H9 (cell line): ENCODE measurements at places on chromosomes 7 and 10.

DNA sequence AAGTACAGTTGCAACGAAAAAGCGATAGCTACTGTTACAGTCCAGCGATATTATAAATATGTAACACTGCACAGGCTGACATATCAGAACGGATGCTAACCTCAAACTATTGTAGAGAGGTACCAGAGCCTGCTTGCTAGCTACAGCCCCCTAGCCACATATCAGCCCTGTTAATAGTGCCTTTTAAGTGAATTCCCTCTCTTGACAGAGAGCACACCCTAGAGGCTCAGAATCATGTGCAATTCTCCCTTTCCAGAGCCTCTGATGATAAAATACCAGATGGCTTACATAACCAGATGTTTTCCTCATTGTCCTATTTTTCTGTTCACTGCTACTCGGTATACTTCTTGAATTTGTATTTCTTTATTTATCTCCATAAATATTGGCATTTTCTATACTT lies 960.7 kb upstream of the CELF2 start:
- H3K27me3 ChIP-seq: no peaks in the 10 kb centered on the region
- no peaks in the 10 kb centered on the region for H3K4me1 ChIP-seq
- no peaks in the 10 kb centered on the region for H3K36me3 ChIP-seq
- no peak overlapping the region for H3K27ac ChIP-seq

DNA sequence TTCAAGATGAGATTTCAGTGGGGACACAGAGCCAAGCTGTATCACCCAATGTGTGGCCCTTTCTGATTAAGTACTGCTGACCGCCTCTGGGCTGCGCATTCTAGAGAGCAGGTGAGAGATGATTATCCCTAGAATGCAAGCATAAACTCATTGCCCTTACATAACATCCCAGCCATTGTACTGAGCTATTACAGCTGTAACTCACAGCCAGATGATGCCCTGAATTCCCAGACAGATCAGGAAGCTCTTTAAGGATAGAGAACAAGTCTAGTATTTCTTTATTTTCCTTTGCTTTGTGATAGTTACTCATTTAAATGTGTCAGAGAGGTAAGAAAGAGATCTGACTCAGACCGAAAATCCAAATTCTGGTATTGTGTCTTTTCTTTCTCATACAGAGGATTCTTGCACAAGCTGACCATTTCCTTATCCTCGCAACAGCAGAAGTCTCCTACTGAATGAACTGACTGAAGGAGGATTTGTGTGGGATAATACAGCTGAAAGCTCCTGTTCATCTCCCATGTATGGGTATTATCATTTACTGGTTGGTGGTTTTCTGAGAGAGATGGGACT lies 58.4 kb downstream of the ZNF22 start:
- no peak overlapping the region for H3K27ac ChIP-seq
- H3K4me3 ChIP-seq: no peak overlapping the region
- no peaks in the 10 kb centered on the region for H3K4me1 ChIP-seq
- H3K27me3 ChIP-seq: no peaks in the 10 kb centered on the region

DNA sequence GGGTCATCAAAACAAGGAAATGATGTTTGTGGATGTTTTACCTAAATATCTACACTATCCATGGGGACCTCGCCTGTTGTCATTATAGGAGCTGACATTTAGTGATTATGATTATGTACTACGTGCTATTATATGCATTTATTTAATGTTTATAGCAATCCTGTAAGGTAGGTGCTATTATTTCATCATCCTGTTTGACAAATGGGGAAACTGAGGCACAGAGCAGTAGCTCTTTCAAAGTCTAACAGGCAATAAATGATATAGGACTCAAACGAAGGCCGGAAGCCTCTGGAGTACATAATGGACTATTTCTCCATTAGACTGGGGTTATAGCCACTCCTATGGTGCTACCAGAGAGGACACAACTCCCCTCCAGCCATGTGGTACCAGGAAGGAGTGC lies 60.6 kb upstream of the KDM7A start:
- no peak for DNase-seq
- H3K4me1 ChIP-seq: no peaks in the 10 kb centered on the region
- no peak overlapping the region for H3K4me3 ChIP-seq

GRCh38 chr7:2099048-2099957 lies 133.4 kb downstream of the MAD1L1 start:
- H3K4me3 ChIP-seq: no peak overlapping the region
- no peaks in the 10 kb centered on the region for H3K4me1 ChIP-seq
- DNase-seq: no peak
- peaks cover 11% of the 10 kb centered on the region; the same call in 1 of the 2 replicates for H3K36me3 ChIP-seq
- no peak overlapping the region for H3K27ac ChIP-seq

GRCh38 chr10:65408401-65408800 lies 1517.4 kb upstream of the LRRTM3 start:
- no peak overlapping the region for H3K4me3 ChIP-seq
- DNase-seq: no peak

- no peak overlapping the region for H3K27ac ChIP-seq
- no peaks in the 10 kb centered on the region for H3K4me1 ChIP-seq
- peaks cover 94% of the 10 kb centered on the region for H3K27me3 ChIP-seq
- peak; percentile 65 for DNase-seq
- no peak overlapping the region; the same call in 2 of the 3 replicates for H3K4me3 ChIP-seq
These were observed 6.6 kb upstream of the DLX6 start for GRCh38 chr7:96998744-96999143.

DNA sequence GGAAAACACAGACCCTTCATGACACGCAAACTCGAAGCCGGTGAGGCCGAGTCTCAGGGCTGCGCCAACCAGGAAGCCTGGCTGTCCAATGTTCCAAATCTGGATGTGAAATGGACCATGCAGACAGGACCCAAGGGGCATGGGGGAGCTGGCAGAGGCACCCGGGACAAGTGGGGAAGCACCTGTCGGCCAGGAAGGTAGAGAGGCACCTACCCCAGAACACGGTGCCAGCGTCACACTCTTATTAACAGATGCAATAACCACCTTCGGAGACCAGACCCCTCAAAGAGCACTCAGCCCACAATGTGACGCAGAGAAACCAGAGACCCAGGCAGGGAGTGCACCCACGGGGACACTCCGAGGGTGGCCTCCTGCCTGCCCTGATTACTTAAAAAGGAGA lies 88.3 kb upstream of the PDGFA start:
- H3K36me3 ChIP-seq: peaks cover 8% of the 10 kb centered on the region
- H3K27ac ChIP-seq: no peak overlapping the region
- H3K27me3 ChIP-seq: no peaks in the 10 kb centered on the region
- DNase-seq: no peak
- no peaks in the 10 kb centered on the region for H3K4me1 ChIP-seq

GRCh38 chr10:98582363-98582762 lies 135.6 kb upstream of the HPS1 start:
- no peaks in the 10 kb centered on the region for H3K27me3 ChIP-seq
- no peak overlapping the region for H3K4me3 ChIP-seq
- no peaks in the 10 kb centered on the region for H3K36me3 ChIP-seq
- H3K27ac ChIP-seq: no peak overlapping the region
- no peaks in the 10 kb centered on the region for H3K4me1 ChIP-seq
- DNase-seq: no peak
